ENCODE measurements at places on chromosomes 4 and X. TPM values are rescaled to one million over a fixed set of nuclear protein-coding genes. Genes with fewer than 3 reads are reported as not detected.

GRCh38 chr4:154642373-154643009 lies 30.0 kb upstream of the FGG start:
- DNase-seq, result no peak

DNA sequence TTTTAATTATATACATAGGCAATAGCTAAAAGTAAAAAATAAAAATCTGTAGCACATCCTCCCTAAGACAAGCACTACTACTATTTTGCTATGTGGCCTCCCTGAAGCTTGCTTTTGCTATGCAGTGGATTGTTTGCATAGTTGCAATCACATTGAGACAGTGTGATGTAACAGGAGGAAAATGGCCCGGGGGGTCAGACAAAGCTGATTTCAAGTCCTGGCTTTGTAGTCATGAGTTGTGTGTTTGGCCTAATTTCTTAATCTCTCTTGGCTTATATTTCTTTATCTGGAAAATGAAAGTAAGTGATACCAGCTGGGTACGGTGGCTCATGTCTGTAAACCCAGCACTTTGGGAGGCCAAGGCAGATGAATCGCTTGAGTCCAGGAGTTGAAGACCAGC lies 166.6 kb downstream of the LHFPL1 start:
- DNase-seq, result peak; percentile 53

- DNase-seq, result peak; percentile 43
Measured at GRCh38 chrX:153818571-153819383, 11.6 kb downstream of the PDZD4 start.

GRCh38 chrX:25019707-25020390 lies 4.1 kb upstream of the ARX start:
- no peak for DNase-seq

- DNase-seq, result no peak
Measured at GRCh38 chrX:46710927-46711623, 47.8 kb downstream of the SLC9A7 start.

GRCh38 chrX:136228839-136229207 lies 22.4 kb downstream of the MAP7D3 start:
- DNase-seq, result no peak

- no peak for DNase-seq
Measured at GRCh38 chrX:139862208-139862607, 70.6 kb downstream of the ATP11C start.

DNA sequence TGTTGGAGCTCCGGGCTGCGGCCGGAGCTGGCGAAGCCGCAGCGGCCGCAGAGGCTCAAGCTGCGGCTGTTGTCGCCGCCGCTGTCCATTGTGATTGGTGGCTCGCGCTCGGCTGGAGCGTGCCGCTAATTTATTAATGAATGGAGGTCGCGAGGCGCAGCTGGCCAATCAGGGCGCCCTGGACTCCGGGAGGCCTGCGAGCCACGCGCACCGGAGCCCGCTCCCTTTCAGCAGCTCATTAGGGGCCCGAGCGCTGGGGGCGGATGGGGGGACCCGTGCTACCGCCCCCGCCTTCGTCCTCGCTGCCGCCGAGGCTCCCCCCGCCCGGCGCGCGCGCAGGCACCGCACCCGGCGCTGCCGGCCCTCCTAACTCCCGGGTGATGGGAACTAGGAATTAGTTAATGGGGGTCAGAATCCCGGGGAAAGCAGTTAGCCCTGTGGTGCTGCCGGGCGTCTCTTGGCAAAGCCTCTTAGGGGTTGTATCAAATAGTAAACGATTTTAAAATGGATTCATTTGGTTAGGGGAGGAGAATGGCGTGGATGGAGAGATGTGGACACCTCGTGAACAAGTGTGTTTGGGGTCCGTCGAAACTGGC lies 589 bp upstream of the NEUROG2 start:
- DNase-seq, result no peak

GRCh38 chr4:146245246-146245645 lies 30.9 kb downstream of the REELD1 start:
- DNase-seq, result peak; percentile 57

GRCh38 chr4:94577136-94577535 lies 125.4 kb downstream of the PDLIM5 start:
- DNase-seq, result peak; percentile 82

DNA sequence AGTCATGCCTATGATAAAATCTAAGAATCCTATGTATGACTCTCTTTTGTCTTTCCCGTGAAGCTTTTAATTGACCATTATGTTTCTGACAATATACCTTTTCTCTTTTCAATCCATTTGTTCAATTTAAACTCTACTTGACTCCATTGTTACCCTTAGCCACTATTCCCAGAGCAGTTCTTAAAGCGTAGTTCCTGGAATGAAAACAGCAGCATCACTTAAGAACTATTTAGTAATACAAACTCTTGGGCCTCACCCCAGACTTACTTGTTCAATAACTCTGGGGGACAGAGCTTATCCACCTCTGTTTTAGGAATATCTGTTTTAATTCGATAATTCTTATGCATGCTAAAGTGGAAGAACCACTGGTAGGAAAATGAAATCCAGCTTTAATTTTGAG lies 358.4 kb downstream of the PRR32 start:
- no peak for DNase-seq

- peak; percentile 67 for DNase-seq
Measured at GRCh38 chr4:157072002-157072401, 3.9 kb upstream of the GLRB start.

DNA sequence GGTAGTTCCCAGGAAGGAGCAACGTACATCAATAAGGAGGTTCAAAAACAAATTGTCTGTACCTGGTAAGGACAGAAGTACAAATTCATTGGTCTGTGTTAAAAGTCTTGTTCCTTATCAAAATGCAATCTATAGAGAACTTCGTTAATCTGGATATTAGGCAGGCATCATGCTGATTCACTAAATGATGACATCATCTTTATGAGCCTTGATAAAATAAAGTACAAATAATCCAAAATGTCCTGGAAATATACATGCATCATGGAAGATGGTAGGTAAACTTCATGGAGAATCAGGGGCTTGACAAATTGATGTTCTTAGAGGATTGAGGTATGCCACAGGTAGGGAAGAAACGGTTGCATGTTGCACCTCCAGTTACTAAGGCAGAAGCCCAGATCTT lies 433.9 kb downstream of the TRIML1 start:
- no peak for DNase-seq

GRCh38 chrX:129461801-129462456 lies 61.4 kb downstream of the SMARCA1 start:
- DNase-seq, result no peak

DNA sequence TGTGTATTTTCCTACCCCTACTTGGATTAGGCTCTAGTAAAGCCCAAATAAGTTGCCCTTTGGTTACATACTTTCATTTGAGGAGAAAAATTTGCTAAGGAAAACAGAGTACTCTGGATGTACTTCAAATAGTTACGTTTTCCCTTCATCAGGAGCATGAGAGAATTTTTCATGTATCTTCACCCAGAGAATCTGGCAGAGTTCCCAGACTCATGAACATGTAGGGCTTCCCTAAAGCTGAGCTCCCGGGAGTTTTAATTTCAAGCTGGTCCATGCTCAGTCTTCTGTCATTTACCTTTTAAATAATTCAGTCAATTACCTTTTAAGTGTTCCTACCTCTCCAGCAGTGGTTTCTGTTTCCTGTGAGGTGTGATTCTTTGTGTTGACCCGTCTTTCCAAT lies 367.5 kb upstream of the GRID2 start:
- DNase-seq, result peak; percentile 2

DNA sequence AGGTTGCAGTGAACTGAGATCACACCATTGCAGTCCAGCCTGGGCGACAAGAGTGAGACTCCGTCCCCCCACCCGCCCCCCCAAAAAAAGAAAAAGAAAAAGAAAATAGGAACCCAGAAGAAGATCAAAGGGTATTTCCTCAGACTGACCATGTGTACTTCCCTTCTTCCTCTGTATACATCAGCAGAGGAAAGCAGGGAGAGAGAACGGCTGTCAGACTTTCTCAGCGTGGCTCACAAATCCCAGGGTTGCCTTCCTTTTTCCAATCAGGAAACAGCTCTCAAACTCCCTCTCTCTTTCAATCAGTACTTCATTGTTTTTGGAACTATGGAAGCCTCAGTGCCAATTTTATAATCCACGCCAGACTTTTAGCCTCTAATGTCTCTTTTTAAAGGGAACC lies 59.1 kb downstream of the CHRNA9 start:
- DNase-seq, result no peak

- DNase-seq, result no peak
Measured at GRCh38 chr4:184669251-184669650, 19.7 kb downstream of the PRIMPOL start.

GRCh38 chr4:24924309-24924781 lies 11.5 kb upstream of the CCDC149 start:
- DNase-seq, result peak; percentile 100

GRCh38 chr4:94452476-94453371 lies 982 bp downstream of the PDLIM5 start:
- DNase-seq, result peak; percentile 93

- no peak for DNase-seq
Measured at GRCh38 chr4:178917756-178918155, 1475.5 kb upstream of the AGA start.

GRCh38 chr4:35238793-35239192 lies 1005.5 kb downstream of the ARAP2 start:
- no peak for DNase-seq

DNA sequence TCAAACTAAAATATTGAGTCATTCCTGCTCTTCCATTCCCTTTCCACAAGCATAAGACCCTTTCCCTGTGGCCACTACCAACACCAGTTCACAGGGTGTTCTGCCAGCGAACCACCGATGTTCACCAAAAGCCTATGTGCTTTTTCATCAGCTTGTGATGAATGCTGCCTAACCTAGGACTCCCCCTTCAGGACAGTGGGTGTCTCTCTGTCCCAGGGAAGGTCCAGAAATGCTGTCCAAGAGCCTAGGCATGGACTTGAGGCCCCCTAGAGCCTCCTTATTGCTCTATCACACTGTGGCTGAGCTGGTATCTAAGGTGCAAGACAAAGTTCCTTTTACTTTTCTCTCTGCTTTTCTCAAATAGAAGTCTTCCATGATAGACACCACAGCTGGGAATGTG lies 1015.6 kb downstream of the PCDH19 start:
- no peak for DNase-seq

GRCh38 chrX:118156953-118157608 lies 40.5 kb upstream of the KLHL13 start:
- DNase-seq, result no peak

GRCh38 chr4:40114206-40114605 lies 57.6 kb downstream of the N4BP2 start:
- DNase-seq, result no peak

DNA sequence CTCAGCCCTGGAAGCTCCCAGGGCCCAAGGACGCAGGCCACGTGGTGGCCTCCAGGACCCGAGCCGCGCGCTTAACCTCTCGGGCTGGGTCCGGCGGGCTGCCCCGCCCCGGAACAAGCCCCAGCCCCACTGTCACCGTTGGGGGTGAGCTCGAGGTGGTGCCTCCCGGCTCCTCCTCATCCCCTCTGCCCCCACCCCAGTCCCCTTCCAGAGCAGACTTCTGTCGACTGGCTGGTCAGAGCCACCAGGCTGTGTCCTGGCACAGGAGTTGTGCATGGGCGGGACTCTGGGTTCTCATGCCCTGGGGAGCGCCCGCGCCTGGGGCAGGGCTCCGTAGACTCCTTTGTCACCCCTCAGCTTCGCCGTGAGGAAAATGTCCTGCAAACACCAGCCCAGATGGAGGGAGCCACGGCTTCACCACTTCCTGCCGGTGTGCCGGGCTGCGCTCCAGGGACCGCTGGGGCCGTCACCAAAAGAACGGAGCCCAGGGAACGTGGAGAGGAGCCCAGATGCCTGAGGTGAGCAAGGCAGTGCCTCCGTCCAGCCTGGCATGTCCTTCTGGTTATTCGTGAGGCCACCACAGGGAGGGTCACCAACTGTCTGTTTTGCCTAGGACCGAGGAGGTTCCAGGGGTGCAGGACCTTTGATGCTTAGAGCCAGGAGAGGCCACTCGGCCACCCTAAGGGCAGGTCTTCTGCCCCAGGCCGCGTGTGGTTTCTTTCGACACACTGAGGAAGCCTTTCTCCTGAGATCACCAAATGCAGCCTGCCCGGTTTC lies 7.1 kb upstream of the RGS12 start:
- peak; percentile 88 for DNase-seq

- DNase-seq, result peak; percentile 66
Measured at GRCh38 chr4:169024762-169025161, 14.7 kb upstream of the CBR4 start.

DNA sequence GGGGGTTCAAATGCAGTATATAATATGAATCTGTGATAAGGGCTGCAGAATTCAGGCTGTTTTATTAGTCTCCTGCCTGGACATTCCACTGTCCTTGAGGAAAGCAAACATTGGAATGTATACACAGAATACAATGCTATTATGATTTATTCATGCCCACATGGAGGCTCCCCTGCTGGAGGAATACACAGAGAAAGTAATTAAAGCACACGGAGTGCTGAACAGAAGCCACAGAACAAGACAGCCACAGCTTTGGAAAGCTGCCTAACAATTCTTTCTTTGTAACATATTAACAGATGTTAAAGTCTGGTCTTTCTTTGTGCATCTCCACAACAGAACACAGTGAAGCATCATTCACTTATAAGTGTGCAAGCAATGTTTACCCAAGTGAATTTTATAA lies 155.8 kb downstream of the ARAP2 start:
- DNase-seq, result no peak

DNA sequence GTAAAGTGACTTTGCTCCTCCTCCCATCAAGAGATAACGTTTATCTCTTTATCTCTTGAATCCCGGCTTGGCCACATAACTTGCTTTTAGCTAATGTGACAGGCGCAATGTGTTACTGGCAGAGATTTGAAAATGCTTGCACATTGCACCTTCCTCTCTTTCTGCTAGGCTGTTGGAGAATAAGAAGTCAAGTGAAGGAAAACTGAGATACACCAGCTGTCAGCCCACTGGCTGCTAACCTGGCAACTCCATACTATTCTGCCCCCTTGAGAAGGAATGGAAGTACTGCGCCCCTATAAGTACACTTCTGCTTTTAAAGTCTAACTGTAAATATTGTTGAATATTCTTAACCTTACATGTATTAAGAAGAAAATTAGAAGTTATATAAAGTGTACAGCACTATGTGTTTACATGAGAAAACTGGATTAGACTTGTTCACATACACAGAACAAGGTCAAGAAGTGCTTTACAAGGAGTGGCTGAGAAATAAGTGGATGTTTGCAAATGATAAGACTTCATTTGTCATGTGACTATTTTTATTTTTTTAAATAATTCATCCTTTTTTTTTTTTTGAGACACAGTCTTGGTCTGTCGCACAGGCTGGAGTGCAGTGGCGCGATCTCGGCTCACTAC lies 424.5 kb upstream of the CTSO start:
- peak; percentile 43 for DNase-seq

The PRRG3 gene
- total RNA-seq, result not detected

The PRDM8 gene
- 4.4 TPM for total RNA-seq

The CT45A1 gene
- total RNA-seq, result not detected

The HHIP gene
- under 0.01 TPM for total RNA-seq

The AWAT2 gene
- total RNA-seq, result not detected

The AGTR2 gene
- not detected for total RNA-seq

The VMA21 gene
- 65.9 TPM for total RNA-seq

The USP17L27 gene
- not detected for total RNA-seq

The USP26 gene
- total RNA-seq, result not detected

The PDZD4 gene
- total RNA-seq, result 1.5 TPM

The EXOC1L gene
- total RNA-seq, result not detected

The PRSS12 gene
- 30.0 TPM for total RNA-seq

The ACE2 gene
- total RNA-seq, result not detected

The TKTL2 gene
- total RNA-seq, result not detected

The TREX2 gene
- 0.76 TPM for total RNA-seq

All from GM23248 (cell line).